Large intestine (tissue), 12 donors: ENCODE measurements at places on chromosomes 13 and 19. TPM values are rescaled to one million over a fixed set of nuclear protein-coding genes. Genes with fewer than 3 reads are reported as not detected.

DNA sequence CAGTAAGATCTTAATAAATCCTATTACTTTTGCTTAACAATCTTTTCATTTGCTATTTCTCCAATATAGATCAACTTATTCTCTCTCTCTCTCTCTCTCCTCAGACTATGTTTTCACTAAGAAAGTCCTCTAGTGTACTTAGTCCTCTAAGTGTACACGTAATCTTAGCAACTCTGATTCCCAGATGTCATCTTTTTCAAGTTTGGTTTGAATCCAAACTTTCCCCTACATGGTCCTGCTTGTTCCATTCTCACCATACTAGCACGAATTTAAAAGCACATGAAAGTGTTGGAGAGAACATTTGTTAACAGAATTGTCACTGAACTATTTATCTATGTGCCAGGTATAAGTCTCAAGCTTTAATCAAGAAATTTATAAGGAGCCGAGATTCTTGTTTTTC lies 202.9 kb downstream of the SPRY2 start:
- DNase-seq: no peak
- no peak overlapping the region for H3K4me3 ChIP-seq
- no peaks in the 10 kb centered on the region for H3K27me3 ChIP-seq
- H3K4me1 ChIP-seq: peaks cover 15% of the 10 kb centered on the region
- H3K27ac ChIP-seq: no peak overlapping the region

DNA sequence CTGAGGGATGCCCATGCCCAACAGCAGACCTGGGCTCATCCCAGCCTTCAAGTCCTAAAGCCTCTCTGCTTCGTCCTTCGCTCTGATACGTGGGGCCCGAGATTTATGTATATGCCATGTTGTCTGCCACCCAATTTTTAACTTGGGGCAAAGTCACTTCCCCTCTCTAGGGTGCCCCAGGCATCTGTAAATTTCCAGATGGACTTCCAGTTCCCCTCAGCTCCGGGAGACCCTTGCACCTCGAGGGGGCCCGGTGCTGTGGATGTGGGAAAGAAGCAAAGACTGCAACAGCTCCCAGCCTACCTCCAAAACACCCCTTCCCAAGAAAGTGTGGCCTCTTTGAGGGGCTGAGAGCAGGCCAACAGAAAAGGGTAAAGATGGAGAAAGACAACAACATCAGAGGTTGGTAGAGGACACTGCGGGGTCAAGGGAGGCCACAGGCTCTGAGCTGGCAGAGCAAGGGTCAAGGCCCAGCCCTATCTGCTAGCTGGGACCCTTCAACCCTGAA lies 97.4 kb downstream of the STK24 start:
- H3K4me1 ChIP-seq: peaks cover 49% of the 10 kb centered on the region
- no peak overlapping the region for H3K4me3 ChIP-seq
- peaks cover 28% of the 10 kb centered on the region for H3K36me3 ChIP-seq
- H3K27me3 ChIP-seq: no peaks in the 10 kb centered on the region
- H3K27ac ChIP-seq: no peak overlapping the region
- no peak for DNase-seq

DNA sequence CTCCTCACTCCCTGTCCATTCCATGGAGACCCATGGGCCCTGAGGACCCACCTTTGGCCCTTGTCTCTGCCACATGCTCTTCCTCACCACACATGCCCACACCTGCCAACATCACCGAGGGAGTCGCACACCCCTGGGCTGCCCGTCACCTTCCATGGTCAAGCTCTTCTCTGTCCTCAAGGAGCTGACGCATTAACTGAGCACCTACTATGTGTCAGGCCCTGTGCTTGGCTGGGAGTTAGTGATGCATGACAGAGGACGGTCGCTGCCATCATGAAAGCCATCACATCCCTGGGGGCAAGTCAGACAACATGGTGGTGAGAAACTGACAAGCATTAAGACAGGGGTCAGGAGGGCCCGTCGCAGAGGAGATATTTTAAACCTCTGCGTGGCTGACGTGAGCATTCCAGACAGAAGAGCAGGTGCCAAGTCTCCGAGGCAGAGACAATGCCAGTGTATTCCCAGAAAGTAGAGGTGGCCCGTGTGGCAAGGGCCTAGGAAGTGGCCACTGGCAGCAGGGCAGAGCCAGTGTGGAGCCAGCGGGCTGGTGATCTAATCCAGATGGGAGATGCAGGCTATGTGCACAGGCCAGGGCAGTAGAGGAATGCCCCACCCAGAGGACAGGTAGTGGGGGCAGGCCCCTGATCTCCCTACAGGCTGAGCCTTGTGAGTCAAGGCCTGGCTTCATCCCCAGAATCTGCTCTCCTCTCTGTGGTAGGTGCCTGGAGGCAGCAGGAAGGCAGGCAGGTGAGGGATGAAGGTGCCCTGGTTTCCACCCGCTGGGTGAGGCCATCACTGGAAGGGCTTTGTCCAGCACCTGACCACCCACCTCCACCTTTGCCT lies 21.2 kb downstream of the ELAVL1 start:
- H3K27ac ChIP-seq: no peak overlapping the region
- H3K36me3 ChIP-seq: peaks cover 97% of the 10 kb centered on the region
- no peak overlapping the region for H3K4me3 ChIP-seq
- H3K27me3 ChIP-seq: no peaks in the 10 kb centered on the region

- no peak overlapping the region for H3K27ac ChIP-seq
- no peaks in the 10 kb centered on the region for H3K27me3 ChIP-seq
- H3K4me3 ChIP-seq: no peak overlapping the region
- no peaks in the 10 kb centered on the region for H3K4me1 ChIP-seq
- DNase-seq: no peak
Observed at GRCh38 chr13:52975969-52976368, 52.6 kb upstream of the OLFM4 start.

Gene SLITRK1
- polyA plus RNA-seq: 0.31 TPM

Gene IRGC
- polyA plus RNA-seq: 0.03 TPM
